CD4-positive, alpha-beta T cell (primary cell): ENCODE measurements at places on chromosomes 3 and 15. TPM values are rescaled to one million over a fixed set of nuclear protein-coding genes. Genes with fewer than 3 reads are reported as not detected.

DUOXA2 gene
- not detected for total RNA-seq

DNA sequence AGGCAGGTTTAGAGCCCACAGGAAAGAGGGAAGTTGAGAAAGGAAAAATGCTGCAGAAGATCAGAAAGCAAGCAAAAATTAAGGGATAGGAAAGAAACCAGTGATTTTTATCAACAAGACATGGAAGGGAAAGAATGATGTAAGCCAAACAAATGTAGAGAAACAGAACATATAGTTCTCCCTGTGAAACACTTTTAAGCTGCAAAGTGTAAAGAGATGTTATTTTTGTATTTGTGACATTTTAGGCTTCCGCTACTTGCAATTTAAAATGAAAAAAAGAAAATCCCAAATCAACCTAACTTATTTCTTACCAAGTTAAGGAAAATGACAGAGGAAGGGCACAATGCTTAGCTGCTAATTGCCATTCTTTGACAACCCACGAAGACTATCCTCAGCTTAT, 111.6 kb downstream of the PDCD6IP start:
- no peak overlapping the region for H3K4me3 ChIP-seq
- H3K27me3 ChIP-seq = no peaks in the 10 kb centered on the region
- no peaks in the 10 kb centered on the region for H3K4me1 ChIP-seq
- H3K27ac ChIP-seq = no peak overlapping the region
- no peaks in the 10 kb centered on the region for H3K36me3 ChIP-seq

DNA sequence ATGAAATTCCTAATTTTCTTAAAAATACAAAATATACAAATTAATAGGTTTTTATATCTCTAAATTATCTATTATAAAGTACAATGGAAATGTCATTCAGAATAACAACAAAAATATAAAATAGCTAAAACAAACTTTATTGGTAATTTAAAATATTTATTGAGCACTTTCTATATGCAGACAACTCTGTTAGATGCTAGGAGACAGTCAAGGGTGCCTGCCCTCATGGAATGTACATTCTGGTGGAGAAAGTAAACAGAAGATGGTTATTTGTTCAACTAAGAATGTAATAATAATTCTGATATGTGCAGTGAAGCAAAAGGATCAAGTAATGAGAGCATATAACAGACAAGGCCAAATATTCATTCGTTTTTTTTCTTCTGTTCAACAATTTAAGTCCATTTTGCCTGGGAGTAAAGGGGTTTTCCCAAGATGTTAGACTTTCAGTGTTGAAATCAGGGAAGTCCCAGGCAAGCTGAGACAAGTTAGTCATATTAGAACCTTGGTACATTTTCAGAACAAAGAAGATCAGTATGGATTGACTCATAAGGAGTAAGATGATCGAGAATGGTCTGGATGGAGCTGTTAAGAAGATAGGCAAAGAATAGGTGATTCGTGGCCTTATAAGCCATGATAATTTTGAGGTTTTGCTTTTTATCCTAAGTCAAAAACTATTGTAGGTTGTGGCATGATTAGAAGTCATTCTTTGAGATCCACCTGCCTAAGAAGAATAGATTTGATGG, 150.2 kb upstream of the MLF1 start:
- no peaks in the 10 kb centered on the region for H3K27me3 ChIP-seq
- no peak overlapping the region for H3K4me3 ChIP-seq
- no peak for DNase-seq
- no peaks in the 10 kb centered on the region for H3K36me3 ChIP-seq
- no peaks in the 10 kb centered on the region for H3K4me1 ChIP-seq

- no peaks in the 10 kb centered on the region for H3K4me1 ChIP-seq
- H3K36me3 ChIP-seq = peaks cover 81% of the 10 kb centered on the region
- H3K27me3 ChIP-seq = no peaks in the 10 kb centered on the region
- no peak overlapping the region for H3K27ac ChIP-seq
- no peak for DNase-seq
- no peak overlapping the region for H3K4me3 ChIP-seq
Measured at GRCh38 chr3:52357151-52358080, 41.3 kb downstream of the DNAH1 start.

AADACL2 gene
- total RNA-seq = not detected

- H3K27me3 ChIP-seq = no peaks in the 10 kb centered on the region
- no peak overlapping the region for H3K4me3 ChIP-seq
- no peaks in the 10 kb centered on the region for H3K4me1 ChIP-seq
- DNase-seq = no peak
Measured at GRCh38 chr15:48681353-48681752, 35.8 kb upstream of the FBN1 start.

GRCh38 chr15:45866616-45867015, 231.8 kb downstream of the SQOR start:
- DNase-seq = no peak
- no peak overlapping the region for H3K27ac ChIP-seq
- no peaks in the 10 kb centered on the region for H3K36me3 ChIP-seq
- H3K4me1 ChIP-seq = no peaks in the 10 kb centered on the region
- peaks cover 3% of the 10 kb centered on the region for H3K27me3 ChIP-seq
